ENCODE measurements at places on chromosomes 13 and 19. TPM values are rescaled to one million over a fixed set of nuclear protein-coding genes. Genes with fewer than 3 reads are reported as not detected.

Gene SHISA7
- total RNA-seq, result not detected

Gene ADPRHL1
- total RNA-seq, result 0.19 TPM

Gene CEACAM1
- 5.3 TPM for total RNA-seq

Gene GPC5
- 0.11 TPM for total RNA-seq

Gene PABPC3
- 0.20 TPM for total RNA-seq

Gene TMEM259
- total RNA-seq, result 156 TPM

Gene CD37
- 166 TPM for total RNA-seq

Gene APOC4
- not detected for total RNA-seq

Gene CERS1
- not detected for total RNA-seq

Gene CLDND2
- 4.7 TPM for total RNA-seq

Gene STOML3
- total RNA-seq, result not detected

Gene ALOX5AP
- 11.5 TPM for total RNA-seq

Gene NEK5
- not detected for total RNA-seq

Gene PSG1
- 0.45 TPM for total RNA-seq

Gene GAMT
- 4.2 TPM for total RNA-seq

- peak; percentile 70 for DNase-seq
Measured at GRCh38 chr13:51451467-51452360, 1.1 kb downstream of the INTS6 start.

GRCh38 chr13:94984958-94985357 is 272.6 kb upstream of the SOX21 start:
- DNase-seq, result no peak

- DNase-seq, result peak; percentile 68
Measured at GRCh38 chr19:13621413-13621812, 115.1 kb upstream of the CACNA1A start.

- DNase-seq, result peak; percentile 59
Measured at GRCh38 chr13:46593398-46593797, 40.4 kb downstream of the LRCH1 start.

DNA sequence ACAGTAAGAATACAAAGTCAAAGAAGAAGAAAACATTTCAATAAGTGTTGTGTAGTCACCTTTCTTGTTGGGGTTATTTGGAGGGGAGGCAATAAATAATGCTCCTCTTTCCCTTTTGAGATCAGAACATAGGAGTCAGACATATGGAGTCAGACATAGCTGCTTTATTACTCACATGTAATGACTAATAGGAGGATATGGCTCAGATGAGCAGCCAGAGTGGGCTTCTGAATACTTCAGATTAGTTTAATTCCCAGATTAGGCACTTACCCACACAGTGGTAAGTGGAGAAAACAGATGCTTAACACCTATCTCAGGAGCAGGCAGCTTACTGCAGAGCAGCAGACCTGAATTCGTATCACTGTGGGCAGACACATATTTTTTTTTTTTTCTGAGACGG is 31.7 kb upstream of the C1QTNF9B start:
- DNase-seq, result no peak

DNA sequence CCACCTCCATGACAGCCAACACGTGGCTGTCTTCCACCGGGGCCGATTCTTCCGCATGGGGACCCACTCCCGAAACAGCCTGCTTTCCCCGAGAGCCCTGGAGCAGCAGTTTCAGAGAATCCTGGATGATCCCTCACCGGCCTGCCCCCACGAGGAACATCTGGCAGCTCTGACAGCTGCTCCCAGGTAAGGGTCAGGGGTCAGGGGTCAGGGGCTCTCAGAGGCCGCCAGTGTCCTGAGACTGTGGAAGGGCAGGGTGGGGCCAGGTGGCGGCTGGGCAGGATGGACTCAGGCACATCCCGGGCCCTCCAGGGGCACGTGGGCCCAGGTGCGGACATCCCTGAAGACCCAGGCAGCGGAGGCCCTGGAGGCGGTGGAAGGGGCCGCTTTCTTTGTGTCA is 15.0 kb downstream of the CPT1C start:
- no peak for DNase-seq

DNA sequence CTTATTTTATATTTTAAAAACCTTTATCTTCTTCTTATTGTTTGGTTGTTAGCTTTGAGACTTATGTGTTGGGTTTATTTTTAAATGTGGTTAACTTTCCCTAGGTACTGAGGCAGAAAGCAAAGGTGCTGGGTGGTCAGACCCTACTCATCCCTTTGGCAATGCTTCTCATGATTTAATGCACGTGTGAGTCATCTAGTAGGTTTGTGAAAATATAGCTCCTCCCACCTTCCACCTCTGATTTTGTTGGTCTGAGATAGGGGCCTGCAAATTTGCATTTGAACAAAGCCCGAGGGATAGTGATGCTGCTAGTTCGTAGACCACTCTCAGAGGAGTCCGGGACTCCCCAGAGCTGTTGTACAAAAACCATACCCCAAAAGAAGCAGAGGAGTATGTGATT is 771.3 kb upstream of the ARGLU1 start:
- DNase-seq, result no peak

DNA sequence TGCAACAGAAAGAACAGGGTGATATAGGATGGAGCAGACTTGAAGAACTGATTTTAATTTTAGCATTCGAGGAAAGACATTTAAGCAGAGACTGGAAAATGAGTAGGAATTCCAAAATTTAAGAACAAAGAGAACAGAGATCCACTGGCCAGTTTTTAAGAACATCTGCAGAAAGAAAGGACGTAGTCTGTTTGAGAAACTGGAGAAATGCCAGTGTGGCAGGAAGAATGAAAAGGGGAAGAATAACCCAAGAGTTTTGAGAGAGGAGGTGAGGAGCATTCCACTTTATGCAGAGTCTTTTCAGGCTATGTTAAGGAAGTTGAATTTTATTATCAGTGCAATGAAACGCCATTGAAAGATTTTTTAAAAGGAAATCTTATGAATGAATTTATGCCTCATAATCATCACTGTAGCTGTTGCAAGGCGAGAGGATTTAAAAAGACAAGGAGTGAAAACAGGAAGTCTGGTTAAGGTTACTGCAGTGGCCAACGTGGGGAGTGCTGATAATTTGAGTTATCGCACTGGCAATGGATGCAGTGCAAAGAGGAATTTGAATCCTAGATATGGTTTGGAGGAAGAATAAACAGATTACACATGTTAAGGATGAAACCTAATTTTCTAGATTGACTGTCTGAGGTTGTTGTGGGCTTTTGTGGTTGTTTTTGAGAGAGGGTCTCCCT is 253.8 kb downstream of the DACH1 start:
- DNase-seq, result no peak

GRCh38 chr19:38980583-38981374 is 5.2 kb upstream of the FBXO17 start:
- DNase-seq, result no peak

- DNase-seq, result no peak
Measured at GRCh38 chr13:42474954-42475353, 99.0 kb upstream of the TNFSF11 start.

- no peak for DNase-seq
Measured at GRCh38 chr19:52739576-52739975, 4.7 kb upstream of the ZNF611 start.

DNA sequence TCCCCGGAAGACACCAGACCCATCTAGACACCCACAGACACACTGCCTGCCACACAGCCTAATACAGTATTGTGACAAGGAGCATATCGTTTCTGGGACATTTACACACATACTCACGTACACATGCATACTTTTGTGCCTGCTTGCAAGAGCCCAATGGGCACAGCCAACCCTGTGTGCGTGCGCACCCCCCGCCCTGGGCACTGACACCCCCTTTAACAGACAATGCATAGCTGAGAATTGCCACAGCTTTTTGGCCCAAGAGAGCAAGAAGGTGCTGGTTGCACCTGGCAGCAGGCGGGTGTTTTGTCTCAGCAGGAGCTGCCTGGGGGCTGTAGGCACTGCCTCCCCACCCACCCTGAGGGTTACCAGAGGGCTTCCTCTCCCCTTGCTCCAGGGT is 1.7 kb upstream of the NFIX start:
- DNase-seq, result no peak

- DNase-seq, result no peak
Measured at GRCh38 chr13:111908981-111909380, 158.0 kb upstream of the SOX1 start.

GRCh38 chr13:107124730-107125129 is 556.8 kb upstream of the ARGLU1 start:
- DNase-seq, result no peak

GRCh38 chr19:12783849-12784393 is 7.4 kb upstream of the JUNB start:
- DNase-seq, result no peak

DNA sequence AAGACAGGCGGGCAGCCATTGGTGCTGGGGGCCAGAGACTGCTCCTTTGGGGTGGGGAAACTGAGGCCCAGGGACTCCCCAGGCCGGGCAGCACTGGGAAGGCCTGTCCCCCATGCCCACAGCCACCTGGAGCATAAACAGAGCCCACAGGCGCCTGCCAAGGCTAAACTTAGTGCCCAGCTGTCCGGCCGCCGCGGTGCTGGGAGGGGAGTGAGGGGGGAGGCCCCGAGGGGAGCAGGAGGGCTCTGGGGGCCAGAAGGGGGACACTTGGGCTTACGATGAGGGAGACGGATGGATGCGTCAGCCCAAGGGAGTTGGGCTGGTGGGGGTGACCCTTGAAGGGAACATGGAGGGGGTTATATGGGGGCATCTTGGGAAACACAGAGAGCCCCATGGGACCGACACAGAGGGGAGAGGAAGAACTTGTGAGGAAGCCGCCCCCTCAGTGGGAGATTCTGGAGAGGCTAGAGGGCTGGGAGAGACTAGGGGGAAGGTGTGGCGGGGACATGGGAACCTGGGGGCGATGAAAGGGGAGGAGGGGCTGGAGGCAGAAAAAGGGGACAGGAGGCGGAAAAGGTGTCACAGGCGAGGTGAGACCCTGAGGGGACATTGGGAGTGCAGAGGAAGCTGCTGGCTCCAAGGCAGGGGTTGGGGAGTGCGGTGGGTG is 2.2 kb downstream of the CERS1 start:
- DNase-seq, result no peak

GRCh38 chr19:2604747-2605329 is 97.7 kb downstream of the GNG7 start:
- no peak for DNase-seq

GRCh38 chr13:48094404-48094780 is 512 bp downstream of the MED4 start:
- no peak for DNase-seq

DNA sequence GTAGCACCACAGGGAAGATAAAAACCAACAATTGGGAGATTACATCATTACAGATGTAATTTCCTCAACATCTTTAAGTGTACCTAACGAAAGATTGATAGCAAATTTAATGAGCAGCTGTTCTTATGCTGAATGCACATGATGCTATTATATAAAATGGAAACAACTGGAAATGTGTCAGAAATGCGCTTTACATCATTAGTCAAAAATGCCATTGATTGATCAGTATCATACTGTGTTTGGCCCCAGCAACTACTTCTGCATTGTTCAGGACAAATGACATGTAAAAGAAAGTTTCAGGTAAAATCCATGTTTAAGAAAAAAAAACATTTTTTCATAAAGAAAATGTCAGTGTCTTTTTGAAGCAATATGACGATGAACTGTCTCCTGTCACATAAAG is 625.5 kb upstream of the MIR17HG start:
- no peak for DNase-seq

DNA sequence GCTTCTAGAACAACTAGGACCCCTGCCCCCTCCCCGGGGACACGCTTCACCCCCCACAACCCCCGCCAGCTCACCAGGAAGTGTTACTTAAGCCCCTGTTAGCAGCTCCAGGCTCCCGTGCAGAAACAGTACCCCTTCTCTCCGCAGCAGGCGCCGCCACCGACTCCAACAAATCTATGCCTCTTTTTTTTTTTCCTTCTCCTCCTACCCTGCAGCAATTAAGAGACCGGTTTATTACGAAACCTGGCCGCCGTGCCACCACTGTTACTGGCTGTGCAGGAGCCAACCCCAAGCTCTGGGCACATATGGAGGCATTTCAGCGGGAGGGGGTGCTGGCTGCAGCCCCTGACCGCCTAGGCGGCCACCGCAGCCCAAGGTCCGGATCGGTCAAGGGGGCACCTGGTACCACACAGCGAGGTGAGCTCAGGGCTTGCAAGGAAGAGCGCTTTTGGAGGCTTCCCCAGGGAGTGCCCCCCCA is 2.4 kb downstream of the GADD45B start:
- no peak for DNase-seq

GRCh38 chr19:15124572-15125231 is 17.5 kb downstream of the SYDE1 start:
- no peak for DNase-seq

GRCh38 chr13:101811284-101811839 is 358.9 kb downstream of the ITGBL1 start:
- no peak for DNase-seq

DNA sequence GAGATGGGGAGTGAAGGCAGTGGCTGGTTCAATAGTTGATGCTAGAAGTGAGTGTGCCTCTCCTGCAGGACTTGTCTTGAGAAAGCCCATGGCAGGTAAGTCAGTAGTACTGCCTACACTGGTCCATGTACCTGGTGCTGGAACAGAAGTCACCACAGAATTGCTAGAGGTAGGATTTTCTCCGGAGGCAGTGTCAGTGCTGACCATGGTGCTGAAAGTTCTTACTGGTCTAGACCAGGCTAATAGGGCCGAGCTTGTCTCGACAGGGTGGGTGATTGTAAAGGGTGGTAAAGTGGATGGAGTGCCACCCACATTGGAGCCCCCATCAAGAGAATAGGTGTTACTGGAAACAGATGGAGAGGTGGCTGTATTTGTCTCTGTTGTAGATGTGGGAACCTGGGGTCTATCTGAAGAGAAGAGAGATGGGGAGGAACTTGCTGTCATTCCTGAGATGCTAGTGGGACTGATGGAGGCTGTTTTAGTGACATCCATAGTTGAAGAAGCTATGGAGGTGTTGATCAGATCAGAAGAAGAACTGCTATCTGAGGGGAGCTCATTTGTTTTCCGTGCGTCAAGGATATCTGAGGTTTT is 36.6 kb downstream of the MUC16 start:
- no peak for DNase-seq

GRCh38 chr19:46573679-46574498 is 27.2 kb upstream of the CALM3 start:
- no peak for DNase-seq

DNA sequence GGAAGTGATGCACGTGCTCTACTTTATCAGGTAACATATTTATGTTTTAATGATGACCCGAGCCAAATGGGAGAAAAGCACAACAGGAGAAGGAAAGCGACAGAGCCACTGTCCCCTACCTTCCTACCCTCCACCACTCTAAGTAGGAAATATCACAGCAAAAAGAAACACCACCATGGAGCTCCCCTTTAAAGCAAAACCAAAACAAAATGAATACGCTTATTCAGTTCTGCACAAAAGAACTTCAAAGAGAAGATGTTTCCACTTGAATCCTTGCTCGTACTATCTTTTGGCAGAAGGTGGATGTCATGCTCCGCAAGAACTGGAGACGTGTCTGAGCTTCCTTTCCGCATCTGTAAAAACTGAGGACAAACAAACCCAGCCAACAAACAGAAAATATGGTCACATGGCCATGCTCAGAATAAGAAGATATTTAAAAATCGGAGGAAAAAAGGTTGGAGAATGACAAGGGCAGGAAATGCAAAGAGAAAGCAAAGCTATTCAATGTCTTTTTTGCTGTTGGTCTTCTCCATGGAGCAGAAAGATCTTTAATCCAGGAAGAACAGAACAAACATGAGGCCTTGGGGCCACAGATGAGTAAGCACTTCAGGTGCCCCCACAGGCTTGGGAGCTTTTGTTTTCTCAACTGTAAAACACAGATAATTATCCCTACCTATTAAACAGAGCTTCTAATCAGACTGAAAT is 19.5 kb downstream of the N4BP2L1 start:
- no peak for DNase-seq
